Astrocyte of the hippocampus (primary cell): ENCODE measurements at places on chromosomes 1 and 21.

GRCh38 chr1:183080406-183080805 lies 57.2 kb downstream of the LAMC1 start:
- DNase-seq = peak; percentile 39

DNA sequence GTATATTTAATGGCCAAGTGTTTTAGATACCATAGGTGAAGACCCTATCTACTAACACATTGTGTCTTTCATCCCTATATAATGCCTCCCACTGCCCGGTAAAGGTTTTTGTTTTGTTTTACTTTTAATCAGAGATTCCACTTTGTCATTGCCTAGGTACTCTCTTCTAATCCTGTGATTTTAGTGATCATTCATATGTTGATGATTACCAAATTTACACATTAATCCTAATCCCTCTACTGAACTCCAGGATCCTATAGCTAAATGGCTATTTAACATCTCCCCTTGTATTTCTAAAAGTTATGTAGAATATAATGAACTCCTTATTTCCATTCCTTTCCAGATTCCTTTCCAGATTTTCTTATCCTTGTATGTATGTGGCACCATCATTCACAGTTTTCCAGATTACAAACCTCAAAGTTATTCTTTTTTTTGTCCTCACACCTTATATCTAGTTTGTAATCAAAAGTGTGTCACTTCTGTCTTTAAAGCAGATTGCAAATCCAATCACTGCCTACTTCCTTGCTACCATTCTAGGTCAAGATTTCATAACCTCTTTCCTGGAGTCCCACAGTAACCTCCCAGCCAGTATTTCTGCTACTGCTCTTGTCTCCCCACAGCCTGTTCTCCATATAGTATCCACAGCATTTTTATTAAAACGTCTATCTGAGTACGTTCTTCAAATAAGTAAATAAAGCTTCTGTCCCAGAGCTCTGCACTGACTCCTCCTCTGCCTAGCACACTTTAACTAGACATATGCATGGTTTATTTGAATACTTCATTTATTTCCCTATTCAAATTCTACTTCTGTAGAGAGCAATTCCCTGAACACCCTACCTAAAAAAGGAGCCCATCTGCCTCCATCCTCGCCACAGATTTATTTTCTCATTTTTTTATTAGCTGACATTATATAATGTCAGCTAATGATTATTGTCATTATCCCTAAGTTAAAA lies 157.8 kb downstream of the KCNT2 start:
- no peak for DNase-seq

- no peak for DNase-seq
These were observed 444.4 kb upstream of the DAB1 start for GRCh38 chr1:57868239-57868638.

DNA sequence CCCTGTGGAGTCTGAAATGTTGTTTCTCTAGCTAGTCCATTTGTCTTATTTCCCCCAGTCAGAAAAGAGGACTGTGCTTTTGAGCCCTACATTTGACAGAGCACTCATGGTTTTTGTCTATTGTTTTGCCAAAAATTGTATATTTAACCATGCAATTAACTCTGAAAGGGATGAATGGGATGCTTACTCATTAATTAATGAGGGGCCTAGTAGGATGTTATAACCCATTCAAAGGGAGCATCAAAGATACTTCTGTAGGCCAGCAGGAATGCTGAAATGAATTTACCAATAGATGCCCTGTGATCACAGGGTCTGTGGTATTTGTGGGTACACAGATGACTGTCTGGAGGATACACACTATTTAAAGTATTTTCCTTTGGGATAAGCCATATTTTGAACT lies 147.7 kb downstream of the FCRL5 start:
- DNase-seq = no peak

GRCh38 chr1:208312706-208313105 lies 68.5 kb upstream of the PLXNA2 start:
- DNase-seq = no peak
